Gastroesophageal sphincter (tissue), 4 donors: ENCODE measurements at places on chromosomes 3 and 15. TPM values are rescaled to one million over a fixed set of nuclear protein-coding genes. Genes with fewer than 3 reads are reported as not detected.
A peak's percentile ranks its signal among the peaks of the same experiment; 100 is the strongest.

- ATAC-seq, result no peak
Measured at GRCh38 chr3:13378155-13378554, 42.0 kb downstream of the NUP210 start.

GRCh38 chr3:69161587-69162307, 39.4 kb upstream of the LMOD3 start:
- ATAC-seq, result peak; percentile 46

- ATAC-seq, result no peak
Measured at GRCh38 chr3:111112913-111113312, 41.3 kb downstream of the NECTIN3 start.

DNA sequence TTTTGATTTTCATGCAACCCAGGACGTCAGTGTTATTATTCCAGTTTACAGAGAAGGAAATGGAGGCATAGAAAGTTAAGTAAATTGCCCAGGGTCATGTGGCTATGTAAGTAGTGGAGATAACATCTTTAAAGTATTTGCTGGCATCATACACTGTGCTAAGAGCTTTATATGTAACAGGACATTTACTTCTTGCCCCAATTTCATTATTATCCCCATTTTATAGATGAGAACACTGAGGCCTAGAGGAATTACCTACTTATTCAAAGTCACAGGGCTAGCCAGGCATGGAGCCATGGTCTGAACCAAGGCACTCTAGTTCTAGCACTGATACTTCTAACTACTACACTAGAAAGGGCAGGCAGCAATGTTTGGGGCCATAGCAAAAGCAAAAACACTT, 107.3 kb upstream of the ANKRD28 start:
- ATAC-seq, result no peak

CHRD gene
- 16.2 TPM for total RNA-seq

SPATA12 gene
- total RNA-seq, result not detected
